ENCODE measurements at places on chromosomes 12 and 14. TPM values are rescaled to one million over a fixed set of nuclear protein-coding genes. Genes with fewer than 3 reads are reported as not detected.

GRCh38 chr14:50943261-50943942 lies 881 bp downstream of the PYGL start:
- DNase-seq = peak; percentile 74
- peak overlapping the region; percentile 71 for H3K27ac ChIP-seq
- H3K4me3 ChIP-seq = peak overlapping the region; percentile 92
- no peaks in the 10 kb centered on the region for H3K4me1 ChIP-seq
- H3K27me3 ChIP-seq = no peaks in the 10 kb centered on the region

GRCh38 chr12:122981587-122982476 lies 1.4 kb downstream of the ARL6IP4 start:
- H3K27me3 ChIP-seq = no peaks in the 10 kb centered on the region
- peaks cover 54% of the 10 kb centered on the region for H3K4me1 ChIP-seq
- H3K4me3 ChIP-seq = peak overlapping the region; percentile 99

DNA sequence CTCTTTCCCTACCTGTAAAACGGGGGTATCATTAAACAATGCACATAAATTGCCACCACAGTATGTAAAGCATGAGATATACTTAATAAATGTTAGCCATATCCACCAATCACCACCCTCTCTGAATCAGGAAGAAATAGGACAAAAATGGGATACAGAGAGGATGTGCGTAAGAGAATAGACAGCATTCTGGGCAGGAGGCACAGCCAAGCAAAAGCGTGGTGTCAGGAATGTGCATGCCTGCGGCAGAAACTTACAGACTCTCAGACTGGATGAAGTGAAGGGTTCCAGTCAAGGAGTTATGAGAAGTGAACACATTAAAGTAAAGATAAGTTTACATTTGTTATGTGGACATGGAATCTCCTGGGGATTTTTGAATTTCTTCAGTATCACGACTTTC lies 121.7 kb upstream of the MDM1 start:
- no peak overlapping the region for H3K4me3 ChIP-seq
- peaks cover 27% of the 10 kb centered on the region for H3K4me1 ChIP-seq
- no peaks in the 10 kb centered on the region for H3K36me3 ChIP-seq
- no peaks in the 10 kb centered on the region for H3K27me3 ChIP-seq
- no peak for DNase-seq

DNA sequence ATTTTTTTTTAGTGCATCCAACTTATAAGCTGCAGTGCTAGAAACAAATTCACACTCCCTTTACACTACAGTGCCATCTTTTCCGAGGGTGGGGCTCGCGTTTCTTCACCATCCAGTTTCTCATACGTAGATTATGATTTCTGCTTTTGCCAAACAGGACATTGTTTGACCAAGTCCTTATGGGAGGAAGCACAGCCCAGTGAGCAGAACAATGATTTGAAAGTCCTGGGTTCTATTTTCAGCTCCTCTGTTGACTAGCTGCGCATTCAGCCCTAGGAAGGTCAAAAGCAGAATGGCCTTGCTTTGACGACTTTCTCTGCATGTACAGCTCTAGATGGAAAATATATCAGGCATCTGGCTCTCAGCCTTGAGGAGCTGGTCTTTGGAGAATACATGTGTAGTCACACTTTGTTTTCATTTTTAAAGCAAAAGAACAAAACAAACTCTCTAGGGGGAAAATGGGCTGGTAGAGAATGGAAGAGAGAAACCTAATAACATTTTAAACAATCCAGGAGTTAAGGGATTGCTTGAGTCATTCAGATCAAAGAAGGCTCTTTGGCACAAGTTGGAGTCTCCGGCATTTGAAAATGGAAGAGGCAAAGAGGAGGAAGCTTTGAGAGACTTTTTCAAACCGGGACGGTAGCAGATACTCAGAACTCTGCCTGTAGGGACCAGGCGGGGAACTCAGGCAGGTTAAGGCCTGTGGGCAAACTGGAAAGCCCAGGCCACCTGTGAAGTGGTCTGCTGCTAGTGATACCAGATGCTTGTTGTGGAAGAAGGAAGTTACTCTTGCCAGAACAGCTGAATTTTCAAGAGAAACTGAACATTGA lies 257.3 kb upstream of the PLEKHG7 start:
- H3K4me3 ChIP-seq = no peak overlapping the region
- peak overlapping the region; percentile 66 for H3K27ac ChIP-seq
- peaks cover 8% of the 10 kb centered on the region for H3K4me1 ChIP-seq
- H3K27me3 ChIP-seq = no peaks in the 10 kb centered on the region
- no peaks in the 10 kb centered on the region for H3K36me3 ChIP-seq

GRCh38 chr14:60313093-60313492 lies 64.1 kb downstream of the PPM1A start:
- no peak for DNase-seq
- no peak overlapping the region for H3K27ac ChIP-seq
- H3K36me3 ChIP-seq = no peaks in the 10 kb centered on the region
- no peak overlapping the region for H3K4me3 ChIP-seq

HOXC13 gene
- not detected for total RNA-seq

ETV6 gene
- total RNA-seq = 16.2 TPM

TMEM63C gene
- 0.04 TPM for total RNA-seq

ASPG gene
- total RNA-seq = 0.84 TPM

Data from psoas muscle (tissue), 8 donors.